Stimulated activated CD4-positive, alpha-beta T cell treated with anti-CD3 and anti-CD28 coated beads, Interleukin-12 subunit alpha, Interleukin-12 subunit beta, amount 100 ng/mL, for 48 hours (primary cell): ENCODE measurements at places on chromosomes 2 and 18.

DNA sequence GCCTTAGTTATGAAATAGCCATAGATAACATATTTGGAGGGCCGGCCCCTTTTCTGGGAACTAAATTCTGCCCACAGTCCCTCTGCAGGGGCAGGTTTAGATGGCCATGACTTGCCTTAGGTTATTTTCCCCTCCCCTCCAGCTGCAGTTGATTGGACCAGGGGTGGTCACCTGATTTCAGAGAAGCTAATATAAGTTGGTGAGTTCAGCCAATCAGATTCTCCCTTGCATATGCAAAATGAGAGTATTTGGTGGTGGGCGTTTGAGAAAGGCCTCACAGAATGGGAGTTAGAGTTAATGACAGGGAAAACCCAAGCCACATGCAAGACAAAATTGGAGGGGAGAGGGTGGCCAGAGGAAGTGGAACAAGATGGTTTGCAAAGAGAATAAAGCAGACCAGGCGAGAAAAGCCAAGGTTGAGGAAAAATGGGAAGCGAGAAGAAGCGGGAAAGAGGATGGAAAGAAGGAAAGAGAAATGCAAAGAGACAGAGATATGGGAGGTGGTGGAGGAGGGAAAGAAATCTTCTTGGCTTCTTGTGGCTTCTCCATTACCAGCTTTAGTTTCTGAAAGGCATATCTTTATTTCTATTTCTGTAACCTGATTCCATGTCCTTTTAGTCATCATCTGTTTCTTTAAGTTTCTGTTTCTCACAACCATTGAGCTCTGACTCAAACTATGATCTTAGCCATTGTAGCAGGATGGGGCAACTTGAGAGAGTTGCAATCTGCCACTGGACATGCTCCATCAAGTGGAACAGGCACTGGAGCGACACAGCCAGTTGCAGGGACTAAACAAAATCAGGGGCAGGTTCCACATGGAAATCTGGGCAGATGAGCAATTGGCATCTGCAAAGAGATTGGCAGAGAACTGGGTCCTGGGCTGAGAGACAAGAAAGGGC is 108.1 kb upstream of the SIX3 start:
- DNase-seq: no peak

GRCh38 chr2:60400462-60401246 is 152.8 kb downstream of the BCL11A start:
- DNase-seq: no peak

DNA sequence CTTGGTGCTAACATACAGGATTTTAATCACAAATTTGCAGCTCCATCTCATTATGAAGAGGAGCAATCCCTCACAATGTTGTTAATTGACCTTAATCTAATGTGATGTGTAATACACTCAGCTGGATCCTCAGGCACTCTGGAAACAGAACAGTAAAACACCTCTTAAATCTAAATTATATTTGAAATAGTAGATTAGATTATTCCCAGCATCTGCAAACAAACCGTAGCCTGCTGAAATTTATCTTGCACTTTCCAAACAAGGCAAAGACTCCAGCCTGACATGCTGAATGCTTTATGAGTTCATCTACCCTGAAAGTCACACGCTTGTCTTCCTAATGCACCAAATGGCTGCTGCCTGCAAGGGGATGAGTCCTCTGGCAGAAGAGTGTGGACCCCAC is 402.3 kb upstream of the GYPC start:
- no peak for DNase-seq

- DNase-seq: no peak
Measured at GRCh38 chr2:112947374-112947773, 30.4 kb upstream of the IL36G start.

DNA sequence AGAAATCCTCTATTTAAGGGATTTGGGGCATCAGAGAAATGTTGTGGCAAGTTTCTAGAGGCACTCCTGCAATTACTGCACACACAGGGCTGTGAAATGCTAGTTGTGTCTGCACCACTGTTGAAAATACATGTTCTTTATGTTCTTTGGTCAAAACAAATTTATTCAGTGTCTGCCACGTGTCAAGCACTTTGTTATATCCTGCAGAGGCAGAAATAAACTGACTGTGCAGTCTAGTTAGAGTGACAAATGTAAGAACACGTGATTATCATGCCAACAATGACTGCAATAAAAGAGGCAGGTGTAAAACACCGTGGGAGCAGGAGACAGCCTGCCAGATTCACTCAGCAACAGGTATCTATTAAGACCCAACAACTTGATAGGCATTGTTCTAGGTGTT is 423.3 kb downstream of the LRP1B start:
- no peak for DNase-seq

GRCh38 chr2:171271971-171272436 is 111.3 kb upstream of the TLK1 start:
- DNase-seq: no peak

DNA sequence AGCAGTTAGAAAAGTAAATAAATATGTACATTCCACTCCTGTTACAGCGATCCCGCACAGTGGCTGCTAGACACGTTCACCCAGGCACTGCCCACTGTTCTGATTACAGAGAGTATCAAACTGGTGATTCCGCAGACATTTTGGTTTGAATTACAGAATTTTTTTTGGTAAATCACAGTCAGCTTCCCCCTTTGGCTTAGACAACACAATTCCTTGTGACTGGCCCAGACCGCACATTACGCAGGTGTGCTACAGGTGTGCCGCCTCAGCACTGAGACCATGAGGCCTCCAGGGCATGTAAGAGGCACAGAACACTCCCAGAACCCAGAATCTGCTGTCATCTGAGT is 112.3 kb downstream of the PXDN start:
- no peak for DNase-seq

DNA sequence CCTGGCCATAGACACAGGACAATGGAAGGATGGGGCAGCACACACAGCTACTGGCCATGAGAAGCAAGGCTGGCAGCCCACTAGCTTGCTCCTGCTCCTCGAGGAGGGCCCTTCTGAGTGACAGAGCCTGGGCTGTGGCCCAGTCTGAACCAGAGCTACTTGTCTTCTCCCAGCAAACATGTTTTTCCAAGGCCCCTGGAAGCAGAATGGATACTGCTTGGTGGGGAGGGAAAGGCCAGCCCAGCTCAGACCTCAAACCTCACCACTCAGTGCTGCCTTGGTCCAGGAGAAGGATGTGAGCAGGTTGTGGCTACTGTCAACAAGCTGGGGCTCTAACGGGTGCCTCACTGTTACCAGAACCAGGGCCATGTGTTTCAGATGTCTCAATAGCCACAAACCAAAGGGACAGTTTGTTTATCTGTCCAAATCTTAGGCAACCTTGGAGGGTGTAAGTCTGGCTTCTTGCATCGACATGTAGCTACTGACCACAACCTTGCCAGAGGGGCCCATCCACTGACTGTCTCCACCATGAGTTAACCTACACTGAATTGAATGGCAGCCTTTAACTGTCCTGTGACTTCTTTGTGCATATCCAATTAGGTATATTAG is 98.6 kb downstream of the TGFA start:
- DNase-seq: no peak

DNA sequence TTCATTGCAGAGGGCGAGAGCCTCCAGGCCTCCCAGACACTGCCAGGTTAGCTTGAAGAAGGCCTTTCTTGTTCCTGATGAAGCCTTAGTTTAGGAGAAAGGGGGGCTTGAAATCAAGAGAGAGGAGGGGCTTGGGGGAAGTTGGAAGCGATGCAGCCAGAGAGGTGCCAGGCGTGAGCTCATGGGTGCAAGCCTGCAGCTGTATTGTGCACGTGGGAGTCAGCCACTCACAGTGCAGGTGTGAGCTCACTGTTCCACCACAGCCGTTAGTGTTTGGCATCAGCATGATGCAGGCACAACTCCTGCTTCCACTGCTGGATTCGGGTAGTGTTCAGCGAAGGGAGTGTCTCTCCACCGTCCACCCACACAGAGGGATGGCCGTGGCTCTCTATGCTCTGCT is 68.4 kb upstream of the ALPP start:
- DNase-seq: no peak

DNA sequence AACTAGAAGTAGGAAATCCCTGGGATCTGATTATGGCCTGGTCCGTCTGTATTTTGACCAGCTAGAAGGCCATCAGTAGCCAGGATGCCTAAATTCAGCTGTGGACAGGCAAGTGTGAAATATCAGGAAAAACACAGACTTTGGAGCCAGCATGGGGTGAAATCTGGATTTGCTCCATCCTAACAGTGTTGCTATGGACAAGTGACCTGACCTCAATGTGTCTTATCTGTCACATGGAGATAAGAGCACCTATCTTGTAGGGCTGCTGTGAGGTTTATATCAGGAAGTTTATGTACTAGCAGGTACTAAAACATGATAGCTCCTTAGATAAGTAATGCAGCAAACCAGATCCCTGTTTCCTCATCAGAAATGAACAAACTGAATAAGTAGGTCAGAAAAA is 460.4 kb downstream of the STK39 start:
- no peak for DNase-seq

DNA sequence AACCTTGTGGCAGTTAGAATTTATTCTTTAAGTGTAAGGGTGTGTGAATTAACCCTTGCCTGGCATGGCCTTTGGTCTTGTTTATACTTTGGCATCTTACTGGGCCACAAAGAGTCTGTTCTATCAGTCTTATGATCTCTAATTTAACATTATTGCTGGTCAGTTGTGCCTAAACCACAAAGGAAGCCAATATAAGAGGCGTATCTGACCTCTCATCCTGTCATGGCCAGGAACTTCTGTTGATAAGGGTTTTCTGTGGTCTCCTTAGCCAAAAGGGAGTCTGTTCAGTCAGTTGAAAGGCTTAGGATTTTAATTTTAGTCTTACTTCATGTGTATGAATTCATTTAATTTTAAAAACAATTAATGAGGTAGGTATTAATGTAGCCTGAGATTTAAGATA is 127.2 kb downstream of the LRRTM4 start:
- DNase-seq: no peak

DNA sequence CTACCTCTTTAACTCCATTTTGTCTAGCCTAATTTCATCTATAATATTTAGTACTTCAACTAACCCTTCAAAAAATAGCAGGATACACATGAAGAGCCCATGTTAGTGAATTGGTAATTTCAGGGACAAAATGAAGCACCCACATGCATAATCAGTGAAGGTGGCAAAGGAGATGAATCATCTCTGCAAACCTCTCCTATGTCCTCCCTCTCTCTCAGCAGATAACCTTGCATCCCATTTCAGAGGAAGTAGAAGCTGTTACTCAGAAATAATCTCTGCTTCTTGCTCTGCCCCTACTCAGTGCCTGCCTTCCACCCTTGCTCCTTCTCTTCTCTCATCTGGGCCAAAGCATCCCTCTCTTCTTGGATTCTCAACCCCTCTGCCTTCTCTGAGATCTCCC is 60.2 kb upstream of the CAVIN2 start:
- DNase-seq: no peak

DNA sequence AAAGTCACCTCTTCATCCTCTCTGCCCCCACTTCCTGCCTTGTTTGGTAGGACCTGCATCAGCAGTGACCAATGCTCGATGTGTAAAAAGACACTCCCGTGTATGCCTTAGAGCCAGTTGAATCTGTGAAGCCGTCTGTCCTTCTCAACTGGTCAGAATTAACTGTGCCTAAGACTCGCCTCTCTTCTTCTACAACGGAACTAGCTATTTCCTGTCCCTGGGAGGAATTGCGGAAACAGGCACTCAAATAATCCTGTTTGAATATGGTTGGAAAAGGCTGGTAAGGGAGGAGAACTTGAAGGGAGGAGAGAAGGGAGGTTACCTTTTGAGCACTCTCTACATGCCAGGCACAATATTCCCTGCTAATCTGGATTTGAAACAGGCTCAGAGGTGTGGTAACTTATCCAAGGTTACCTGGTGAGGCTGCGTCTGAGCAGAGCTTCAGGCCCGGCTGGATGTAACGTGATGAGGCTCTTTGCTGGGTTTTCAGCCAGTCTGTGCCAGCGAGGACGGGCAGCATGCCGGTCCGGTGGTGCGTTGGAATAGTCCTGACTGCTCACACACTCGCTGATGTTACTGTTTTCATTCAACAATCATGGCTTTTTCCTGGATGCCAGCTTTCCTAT is 127.0 kb downstream of the FAM168B start:
- DNase-seq: no peak
